ENCODE measurements at places on chromosomes 12 and 14.

DNA sequence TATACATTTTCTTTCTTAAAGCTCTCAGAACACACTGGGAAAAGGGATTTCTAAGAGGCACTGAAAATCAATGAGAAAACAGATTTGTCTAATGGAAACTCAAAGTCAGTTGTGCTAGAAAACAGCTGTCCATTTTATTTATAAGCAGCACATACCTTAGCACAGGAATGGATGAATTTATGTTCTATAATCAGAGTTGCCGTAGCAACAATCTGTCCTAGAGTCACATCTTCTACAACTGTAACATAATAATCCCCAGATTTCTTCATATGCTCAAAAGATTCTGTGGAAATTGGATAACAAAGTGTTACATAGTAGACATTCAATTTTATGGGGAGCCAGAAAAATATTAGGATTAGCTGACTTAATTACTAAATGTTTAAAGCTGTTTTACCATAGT lies 9.8 kb downstream of the GNPNAT1 start:
- no peak for DNase-seq

DNA sequence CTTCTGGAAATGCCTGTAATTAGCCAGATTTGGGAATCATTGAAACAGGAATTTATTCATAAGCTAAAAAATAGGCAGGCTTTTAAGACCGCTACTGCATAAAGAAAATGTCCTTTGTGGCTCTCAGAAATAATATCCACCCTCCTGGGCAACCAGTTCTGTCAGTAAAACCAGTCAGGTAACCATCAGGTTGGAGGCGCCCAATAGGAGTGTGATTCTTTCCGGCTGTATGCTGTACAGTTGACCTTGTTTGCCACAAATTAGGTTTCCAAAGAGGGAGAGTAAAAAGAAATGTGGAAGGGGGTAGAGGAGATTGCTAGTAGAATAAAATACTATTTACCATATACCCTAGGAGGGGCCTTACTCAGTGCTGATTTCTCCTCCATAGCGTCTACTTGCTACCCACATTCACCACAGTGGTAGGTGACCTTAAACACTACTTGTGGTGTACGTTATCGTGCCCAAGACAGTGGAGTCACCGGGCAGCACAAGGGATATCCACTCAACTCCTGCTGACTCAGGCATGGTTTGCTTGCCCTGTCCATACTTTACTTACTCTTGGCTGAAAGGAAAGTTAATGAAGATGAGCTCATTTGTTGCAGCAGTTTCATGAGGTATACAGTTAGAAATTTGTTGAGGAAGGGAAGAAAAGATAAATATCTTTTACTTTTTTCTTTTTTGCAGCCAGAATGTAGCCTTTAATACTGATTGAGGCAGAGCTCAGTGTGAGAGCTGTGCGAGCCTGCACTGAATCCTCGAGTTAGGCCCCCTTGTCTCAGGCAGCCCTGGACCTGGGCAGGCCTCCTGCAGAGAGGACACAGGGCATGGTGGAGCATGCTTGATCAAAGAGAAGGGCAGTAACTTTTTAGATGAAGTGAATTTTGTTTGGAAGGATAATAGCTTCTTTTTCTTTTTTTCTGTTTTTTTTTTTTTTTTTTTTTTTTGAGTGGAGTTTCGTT lies 76.7 kb downstream of the DIP2B start:
- DNase-seq: no peak

GRCh38 chr12:96237465-96238077 lies 43.4 kb downstream of the ELK3 start:
- DNase-seq: peak; percentile 29

GRCh38 chr12:52455821-52456220 lies 3.9 kb upstream of the KRT6B start:
- no peak for DNase-seq

- DNase-seq: no peak
These were observed 49.3 kb downstream of the NDUFA12 start for GRCh38 chr12:94954029-94954685.

DNA sequence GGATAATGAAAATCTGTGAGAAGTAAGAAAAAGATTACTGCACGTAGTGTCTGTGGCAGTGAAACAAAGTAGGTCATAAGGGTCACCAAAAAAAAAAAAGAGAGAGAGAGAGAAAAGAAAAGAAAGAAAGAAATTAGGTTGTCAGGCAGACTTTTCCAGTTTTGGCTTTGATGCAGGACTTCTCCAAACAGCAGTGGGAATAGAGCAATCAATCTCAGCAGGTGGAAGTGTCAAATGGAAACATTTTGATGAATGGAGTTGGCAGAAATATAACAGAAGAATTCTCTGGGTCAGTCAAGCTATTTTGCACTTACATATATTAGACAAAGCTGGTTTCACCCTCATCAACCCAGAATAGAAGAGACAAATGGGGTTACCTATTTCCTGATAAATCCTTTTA lies 745.8 kb downstream of the SLC6A15 start:
- DNase-seq: no peak

GRCh38 chr12:21695986-21696385 lies 38.3 kb upstream of the LDHB start:
- no peak for DNase-seq

- no peak for DNase-seq
These were observed 124.0 kb downstream of the SAMD4A start for GRCh38 chr14:54690887-54691286.

GRCh38 chr12:93612776-93613175 lies 40.3 kb downstream of the SOCS2 start:
- DNase-seq: no peak

- DNase-seq: no peak
These were observed 2.6 kb downstream of the TESC start for GRCh38 chr12:117096501-117097042.

DNA sequence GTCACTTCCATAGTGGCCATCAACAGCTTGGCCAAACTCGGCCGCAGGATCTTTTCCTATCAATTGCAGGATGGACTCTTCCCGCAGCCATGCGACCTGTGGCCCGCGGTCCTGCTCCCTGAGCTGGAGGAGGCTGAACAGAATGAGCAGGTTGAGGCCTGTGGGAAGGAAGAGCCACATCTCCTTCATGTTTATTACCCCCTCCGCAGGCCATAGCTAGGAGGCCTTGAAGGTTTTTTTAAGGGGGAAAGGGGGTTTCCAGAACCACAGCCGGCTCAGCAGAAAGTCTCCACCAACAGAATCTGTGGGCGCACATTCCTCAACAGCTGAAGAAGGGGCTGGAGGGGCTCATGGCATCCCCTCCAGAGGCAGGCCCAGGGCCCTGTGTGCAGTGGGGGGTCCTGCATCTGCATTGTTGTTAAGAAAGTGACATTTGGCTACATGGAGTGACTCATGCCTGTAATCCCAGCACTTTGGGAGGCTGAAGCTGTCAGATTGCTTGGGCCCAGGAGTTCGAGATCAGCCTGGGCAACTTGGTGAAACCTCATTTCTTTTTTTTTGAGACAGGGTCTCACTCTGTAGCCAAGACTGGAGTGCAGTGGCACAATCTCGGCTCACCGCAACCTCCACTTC lies 25.2 kb upstream of the PPP1R13B start:
- no peak for DNase-seq

GRCh38 chr14:36659010-36659821 lies 2.4 kb upstream of the PAX9 start:
- DNase-seq: no peak

DNA sequence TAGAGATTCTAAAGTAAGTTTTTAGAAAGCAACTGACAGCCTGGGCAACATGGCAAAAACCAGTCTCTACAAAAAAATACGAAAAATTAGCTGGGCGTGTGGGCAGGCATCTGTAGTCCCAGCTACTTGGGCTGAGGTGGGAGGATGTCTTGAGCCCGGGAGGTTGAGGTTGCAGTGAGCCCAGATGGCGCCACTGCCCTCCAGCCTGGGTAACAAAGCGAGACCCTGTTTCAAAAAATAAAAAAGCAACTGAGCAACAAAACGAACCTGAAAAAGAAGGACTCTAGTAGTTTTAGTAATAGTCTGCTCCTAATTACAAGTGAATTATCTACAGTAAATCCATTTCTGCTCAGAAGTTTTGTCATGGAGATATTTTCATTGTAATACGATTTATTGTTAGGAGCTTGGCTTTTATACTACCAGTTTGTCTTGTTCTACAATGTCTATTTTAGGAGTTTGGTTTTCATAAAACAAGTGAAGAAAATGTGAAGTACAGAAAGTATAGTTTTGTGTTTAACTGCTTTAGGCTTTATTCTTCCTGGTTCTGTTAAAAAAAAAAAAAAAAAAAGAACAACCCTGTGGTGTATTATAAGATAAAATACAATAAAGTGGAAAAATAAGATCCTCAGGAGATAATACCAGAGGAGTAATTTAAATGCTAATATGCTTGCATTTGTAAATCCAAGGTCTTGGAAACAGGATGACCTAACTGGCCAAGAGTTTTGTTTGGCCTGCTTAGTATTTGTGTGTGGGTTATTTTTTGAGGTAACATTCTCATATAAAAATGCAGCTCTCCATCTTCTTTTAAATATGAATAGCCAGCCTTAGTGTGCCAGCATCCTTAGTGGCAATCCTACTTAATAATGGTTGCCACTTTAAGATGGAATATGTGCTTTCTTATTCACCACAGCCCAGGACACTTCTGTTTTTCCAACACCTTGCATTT lies 2.8 kb downstream of the TMX1 start:
- no peak for DNase-seq

DNA sequence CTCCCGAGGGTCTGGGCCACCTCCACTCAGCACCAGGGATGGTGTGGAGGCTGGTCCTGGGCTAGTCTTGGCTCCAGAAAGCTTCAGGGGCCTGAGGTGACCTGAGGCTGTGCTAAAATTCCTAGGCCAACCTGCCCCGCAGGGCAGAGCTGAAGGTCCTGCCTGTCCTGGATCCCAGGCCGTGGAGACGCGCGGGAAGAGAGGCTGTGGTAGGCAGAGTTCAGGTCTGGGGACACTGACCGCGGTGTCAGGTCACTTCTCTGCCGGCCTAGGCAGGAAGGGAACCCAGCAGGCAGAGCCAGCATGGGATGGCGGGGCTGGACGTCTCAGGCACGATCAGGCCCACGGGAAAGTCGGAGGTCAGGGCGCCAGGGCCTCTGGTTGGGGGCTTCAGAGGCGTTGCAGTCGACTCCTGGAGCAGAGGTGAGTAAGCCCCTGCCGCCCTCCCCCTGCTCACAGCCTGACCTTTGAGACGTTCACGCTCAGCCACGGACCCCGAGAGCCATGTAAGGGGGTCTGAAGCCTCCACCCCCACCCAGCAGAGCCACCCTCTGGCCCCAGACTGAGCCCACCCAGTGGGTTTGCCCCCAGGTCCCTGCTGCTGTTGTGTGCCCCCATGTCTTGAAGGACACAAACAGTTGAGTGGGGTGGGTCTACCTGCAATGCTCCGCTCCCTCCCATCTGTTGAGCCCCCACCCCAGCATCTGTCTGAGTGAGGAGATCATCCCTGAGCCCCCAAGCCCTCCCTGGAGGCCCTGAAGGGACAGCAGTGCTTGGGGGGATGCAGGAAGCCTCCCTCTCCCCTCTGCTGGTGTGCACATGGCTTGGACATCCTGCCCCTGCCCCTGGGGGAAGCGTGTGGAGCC lies 142.7 kb downstream of the KIF26A start:
- no peak for DNase-seq

- DNase-seq: no peak
These were observed 113.2 kb downstream of the TRMT5 start for GRCh38 chr14:60867503-60868172.

- DNase-seq: no peak
These were observed 66.4 kb downstream of the OTOGL start for GRCh38 chr12:80165746-80166145.

All from activated T-helper 1 cell treated with anti-CD3 and anti-CD28 coated beads, Interleukin-2, amount 50 U/mL, for 16 hours (primary cell).